ENCODE measurements at places on chromosomes 12 and 14. TPM values are rescaled to one million over a fixed set of nuclear protein-coding genes. Genes with fewer than 3 reads are reported as not detected.
A peak's percentile ranks its signal among the peaks of the same experiment; 100 is the strongest.

DNA sequence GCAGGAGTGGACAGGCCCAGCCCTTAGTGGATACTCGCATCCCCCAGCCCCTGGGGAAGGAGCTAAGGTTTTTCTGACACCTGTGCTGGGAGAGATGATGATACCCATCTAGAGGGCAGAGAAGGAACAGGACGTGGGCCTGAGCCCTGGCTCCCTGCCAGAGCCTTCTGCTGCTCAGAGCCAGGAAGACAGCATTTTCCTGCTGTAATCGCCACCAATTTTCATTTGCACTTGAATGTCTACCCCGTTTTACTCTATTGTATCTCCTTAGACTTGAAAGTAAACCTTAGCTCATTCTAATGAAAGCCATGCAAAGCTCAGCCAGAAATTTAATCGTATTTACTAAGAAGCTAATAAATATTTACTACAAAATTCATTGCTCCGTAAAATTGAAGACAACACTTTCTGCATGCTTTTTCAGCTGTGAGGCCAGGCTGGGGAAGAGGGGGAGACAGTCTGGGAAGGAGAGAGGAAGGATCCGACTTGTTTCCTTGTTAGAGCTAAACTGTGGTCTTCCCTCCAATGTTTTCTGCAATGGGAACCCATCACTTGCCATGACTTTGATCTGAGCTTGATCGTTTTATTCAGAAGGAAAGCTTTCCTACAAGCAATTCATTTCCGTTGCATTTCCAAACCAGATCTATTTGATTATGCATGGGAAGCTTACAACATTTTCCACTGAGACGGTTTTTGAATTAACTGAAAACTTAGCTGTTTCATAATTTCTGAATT is 17.6 kb upstream of the TRAF3 start:
- DNase-seq = no peak
- H3K4me3 ChIP-seq = no peak overlapping the region
- H3K4me1 ChIP-seq = peaks cover 5% of the 10 kb centered on the region
- no peak overlapping the region for H3K27ac ChIP-seq
- no peaks in the 10 kb centered on the region for H3K27me3 ChIP-seq
- no peaks in the 10 kb centered on the region for H3K36me3 ChIP-seq

DNA sequence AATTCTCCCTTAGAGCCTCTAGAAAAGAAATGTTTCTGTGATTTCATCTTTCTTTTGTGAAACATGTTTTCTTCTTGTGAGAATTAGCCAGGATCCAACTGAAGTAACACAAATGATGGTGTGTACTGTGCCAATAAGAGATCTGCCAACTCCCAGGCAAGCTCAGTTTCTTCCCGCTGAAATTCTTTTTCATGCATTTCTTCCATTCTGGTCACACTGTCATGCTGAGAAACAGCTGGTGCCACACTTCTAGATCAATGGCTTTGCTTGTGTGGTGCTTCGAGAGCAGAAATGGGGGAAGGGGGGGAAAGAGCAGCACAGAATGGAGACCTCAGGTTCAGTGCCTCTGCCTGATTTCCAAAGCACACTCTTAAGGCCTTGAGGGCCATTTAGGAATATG is 41.4 kb upstream of the FGF6 start:
- H3K4me3 ChIP-seq = no peak overlapping the region
- DNase-seq = no peak
- H3K36me3 ChIP-seq = peaks cover 6% of the 10 kb centered on the region
- H3K27me3 ChIP-seq = no peaks in the 10 kb centered on the region
- H3K27ac ChIP-seq = no peak overlapping the region
- H3K4me1 ChIP-seq = no peaks in the 10 kb centered on the region

DNA sequence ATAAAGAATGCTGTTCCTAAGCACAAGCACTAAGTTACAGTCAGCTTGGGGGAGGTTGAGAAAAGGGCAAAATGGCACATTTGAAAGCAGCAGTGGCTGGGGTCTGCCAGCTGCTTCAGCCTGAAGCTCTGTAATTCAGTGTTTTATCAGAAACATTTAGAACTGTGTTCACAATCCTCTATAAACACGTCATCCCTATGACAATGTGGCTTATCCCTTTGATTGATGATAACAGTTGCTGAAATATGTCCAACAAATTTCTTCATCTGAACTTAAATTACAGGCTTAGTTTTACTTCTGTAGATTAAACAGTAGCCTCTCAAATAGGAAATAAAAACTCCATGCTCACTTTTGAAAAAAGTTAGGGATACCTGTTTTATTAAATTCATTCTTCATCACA is 108.8 kb downstream of the VEZT start:
- no peaks in the 10 kb centered on the region for H3K36me3 ChIP-seq
- H3K27me3 ChIP-seq = no peaks in the 10 kb centered on the region
- DNase-seq = no peak
- H3K27ac ChIP-seq = no peak overlapping the region
- no peaks in the 10 kb centered on the region for H3K4me1 ChIP-seq

The TCL1A gene
- not detected for total RNA-seq

GRCh38 chr14:99790978-99791376 is 2.2 kb upstream of the EML1 start:
- peak overlapping the region; percentile 97 for H3K27ac ChIP-seq
- H3K4me3 ChIP-seq = no peak overlapping the region
- H3K27me3 ChIP-seq = no peaks in the 10 kb centered on the region
- H3K4me1 ChIP-seq = peaks cover 84% of the 10 kb centered on the region
- peak; percentile 64 for DNase-seq

The GRIP1 gene
- 14.0 TPM for total RNA-seq

DNA sequence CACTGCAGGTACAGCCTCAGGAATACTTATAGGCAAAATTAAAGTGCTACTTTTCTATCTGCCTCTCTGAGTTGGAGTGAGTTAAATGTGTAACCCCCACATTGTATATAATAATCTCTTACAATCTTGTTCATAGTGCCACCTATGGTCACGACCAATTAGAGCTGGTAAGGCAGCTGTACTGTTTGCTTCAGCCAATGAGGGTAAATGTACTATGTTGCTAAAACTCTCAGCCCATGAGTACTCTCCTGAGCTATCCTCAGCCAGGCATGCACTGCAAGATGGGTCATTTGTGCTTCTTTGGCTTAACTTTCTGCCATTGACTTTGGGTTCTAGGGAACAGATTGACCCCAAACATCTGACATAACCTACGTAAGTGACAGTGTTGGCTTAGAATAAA is 15.0 kb upstream of the MDM2 start:
- no peaks in the 10 kb centered on the region for H3K27me3 ChIP-seq
- H3K27ac ChIP-seq = no peak overlapping the region
- no peak for DNase-seq
- no peak overlapping the region for H3K4me3 ChIP-seq
- H3K4me1 ChIP-seq = no peaks in the 10 kb centered on the region
- no peaks in the 10 kb centered on the region for H3K36me3 ChIP-seq

GRCh38 chr14:100790502-100791347 is 35.2 kb upstream of the MEG3 start:
- H3K27ac ChIP-seq = no peak overlapping the region
- no peaks in the 10 kb centered on the region for H3K4me1 ChIP-seq

GRCh38 chr14:46368275-46368674 is 283.3 kb downstream of the RPL10L start:
- no peak overlapping the region for H3K27ac ChIP-seq
- H3K4me1 ChIP-seq = no peaks in the 10 kb centered on the region
- DNase-seq = no peak
- H3K36me3 ChIP-seq = no peaks in the 10 kb centered on the region

DNA sequence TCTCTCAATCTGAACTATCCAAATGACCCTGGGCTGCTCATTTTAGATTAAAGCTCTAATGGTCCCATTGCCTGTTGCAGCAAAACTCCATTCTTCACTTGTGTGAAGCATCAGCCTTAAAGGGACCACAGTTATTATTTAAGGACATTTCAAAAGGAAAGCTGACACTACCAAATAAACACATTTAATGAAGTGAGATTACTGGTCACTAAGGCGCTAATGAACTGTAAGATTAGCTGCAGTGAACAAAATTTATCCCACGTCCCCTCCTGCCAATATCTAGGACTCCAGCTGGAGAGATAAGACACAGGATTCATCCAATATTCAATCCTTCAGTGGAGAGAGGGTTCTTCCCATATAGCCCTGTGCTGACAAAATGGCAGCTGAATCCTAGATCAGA is 1029.2 kb upstream of the SEL1L start:
- no peak for DNase-seq
- H3K27me3 ChIP-seq = no peaks in the 10 kb centered on the region
- H3K4me1 ChIP-seq = no peaks in the 10 kb centered on the region
- H3K4me3 ChIP-seq = no peak overlapping the region
- no peaks in the 10 kb centered on the region for H3K36me3 ChIP-seq

GRCh38 chr12:117300174-117300573 is 61.3 kb downstream of the NOS1 start:
- no peak overlapping the region for H3K4me3 ChIP-seq
- no peaks in the 10 kb centered on the region for H3K4me1 ChIP-seq
- H3K27me3 ChIP-seq = no peaks in the 10 kb centered on the region

DNA sequence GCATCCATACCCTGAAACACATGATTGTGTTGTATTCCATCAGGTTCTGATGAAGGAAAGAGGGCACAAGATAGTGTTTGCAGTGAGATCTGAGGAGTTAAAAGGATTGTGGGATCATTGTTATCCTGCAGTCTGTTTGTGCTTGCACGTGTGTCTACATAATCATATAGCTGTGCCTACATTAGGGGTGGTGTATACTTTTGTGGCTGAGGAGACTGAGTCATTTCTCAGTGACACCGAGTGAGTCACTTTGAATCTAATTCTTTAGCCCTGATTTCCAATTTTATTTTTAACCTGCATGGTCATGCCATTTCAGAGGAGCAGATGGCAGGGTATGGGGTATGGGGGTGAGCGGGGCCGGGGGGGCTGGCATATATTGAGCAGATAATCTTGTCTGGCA is 133.2 kb downstream of the ANO4 start:
- H3K27ac ChIP-seq = no peak overlapping the region
- H3K27me3 ChIP-seq = no peaks in the 10 kb centered on the region
- no peak for DNase-seq
- H3K4me3 ChIP-seq = no peak overlapping the region
- no peaks in the 10 kb centered on the region for H3K4me1 ChIP-seq

- DNase-seq = no peak
- H3K4me1 ChIP-seq = no peaks in the 10 kb centered on the region
- peak overlapping the region; percentile 90 for H3K4me3 ChIP-seq
- H3K27me3 ChIP-seq = no peaks in the 10 kb centered on the region
Observed at GRCh38 chr12:107094183-107094448, 767 bp upstream of the CRY1 start.

DNA sequence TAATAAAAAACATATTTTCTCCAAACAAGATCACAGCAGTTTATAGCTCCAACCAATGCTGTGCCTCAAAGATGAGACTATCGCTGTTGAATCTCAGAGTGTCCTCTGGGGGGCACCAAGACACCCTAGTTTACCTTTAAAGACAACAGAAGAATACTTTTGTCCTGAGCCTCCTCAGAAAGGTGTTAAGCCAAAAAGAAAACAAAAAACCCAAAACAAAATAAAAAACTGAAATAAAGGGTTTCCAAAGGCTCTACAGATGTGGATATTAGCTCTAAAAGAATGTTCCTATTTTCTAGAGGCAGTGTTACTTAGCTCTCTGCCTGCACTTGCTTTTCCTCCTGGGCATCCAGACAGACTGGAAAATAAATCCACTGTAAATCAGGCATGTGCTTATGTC is 86.9 kb upstream of the TTC7B start:
- H3K4me1 ChIP-seq = peaks cover 3% of the 10 kb centered on the region
- DNase-seq = peak; percentile 74
- peaks cover 9% of the 10 kb centered on the region for H3K36me3 ChIP-seq

DNA sequence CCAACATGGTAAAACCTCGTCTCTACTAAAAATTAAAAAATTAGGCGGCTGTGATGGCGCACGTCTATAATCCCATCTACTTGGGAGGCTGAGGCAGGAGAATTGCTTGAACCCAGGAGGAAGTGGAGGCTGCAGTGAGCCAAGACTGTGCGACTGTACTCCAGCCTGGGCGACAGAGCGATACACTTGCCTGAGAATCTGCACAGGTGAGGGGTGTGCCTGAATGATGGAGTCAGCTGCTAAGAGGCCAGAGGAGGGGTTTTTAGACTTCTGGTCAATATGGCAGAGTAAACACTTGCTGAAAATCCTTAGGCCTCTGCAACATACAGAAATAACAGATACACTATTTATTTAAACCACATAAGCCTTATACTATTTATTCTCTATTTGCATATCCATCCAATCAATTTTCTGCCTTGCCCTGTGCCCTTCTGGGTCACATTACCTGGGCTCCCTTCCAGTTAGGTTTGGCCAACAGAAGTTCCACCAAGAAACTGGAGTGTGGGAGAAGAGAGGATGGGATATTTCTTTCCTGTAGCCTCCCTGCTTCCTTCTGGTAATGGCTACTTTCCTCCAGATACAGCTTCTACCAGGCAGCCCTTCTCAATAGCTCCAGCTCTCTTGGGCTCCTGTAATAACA is 117.6 kb downstream of the EFCAB11 start:
- H3K27ac ChIP-seq = no peak overlapping the region
- H3K36me3 ChIP-seq = no peaks in the 10 kb centered on the region
- H3K4me3 ChIP-seq = no peak overlapping the region
- no peaks in the 10 kb centered on the region for H3K27me3 ChIP-seq
- no peaks in the 10 kb centered on the region for H3K4me1 ChIP-seq
- DNase-seq = no peak

- no peaks in the 10 kb centered on the region for H3K27me3 ChIP-seq
- H3K4me1 ChIP-seq = no peaks in the 10 kb centered on the region
- no peaks in the 10 kb centered on the region for H3K36me3 ChIP-seq
Observed at GRCh38 chr14:55160989-55161388, 30.4 kb downstream of the DLGAP5 start.

The PIANP gene
- 0.27 TPM for total RNA-seq

DNA sequence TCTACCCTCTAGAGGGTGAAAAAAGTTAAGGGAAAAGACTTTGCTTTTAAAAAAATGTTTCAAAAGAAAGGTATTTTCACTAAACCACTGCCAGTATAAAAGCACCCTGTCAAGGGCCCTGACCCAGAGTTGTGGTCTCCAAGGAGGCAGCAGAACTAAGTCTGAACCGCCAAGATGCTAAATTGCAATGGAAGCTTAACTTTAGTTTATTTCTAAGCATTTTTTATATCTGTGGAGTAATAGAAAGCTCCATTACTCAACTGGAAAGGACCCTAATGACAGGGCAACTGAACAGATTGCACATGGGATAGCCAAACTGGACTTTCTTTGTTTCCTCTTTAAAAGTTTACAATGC is 379.8 kb downstream of the NAV3 start:
- peaks cover 13% of the 10 kb centered on the region for H3K4me1 ChIP-seq
- no peaks in the 10 kb centered on the region for H3K27me3 ChIP-seq
- H3K27ac ChIP-seq = no peak overlapping the region
- no peaks in the 10 kb centered on the region for H3K36me3 ChIP-seq

GRCh38 chr12:128551266-128551665 is 272.5 kb downstream of the SLC15A4 start:
- DNase-seq = no peak
- H3K4me3 ChIP-seq = no peak overlapping the region
- no peak overlapping the region for H3K27ac ChIP-seq
- H3K36me3 ChIP-seq = no peaks in the 10 kb centered on the region
- no peaks in the 10 kb centered on the region for H3K4me1 ChIP-seq

The INHBE gene
- not detected for total RNA-seq

- no peaks in the 10 kb centered on the region for H3K36me3 ChIP-seq
- no peaks in the 10 kb centered on the region for H3K27me3 ChIP-seq
- H3K4me1 ChIP-seq = no peaks in the 10 kb centered on the region
- H3K27ac ChIP-seq = no peak overlapping the region
- no peak overlapping the region for H3K4me3 ChIP-seq
Observed at GRCh38 chr14:29851397-29851796, 76.2 kb downstream of the PRKD1 start.

- no peaks in the 10 kb centered on the region for H3K27me3 ChIP-seq
Observed at GRCh38 chr12:102169922-102170621, 27.6 kb downstream of the PMCH start.

Measured in sigmoid colon (tissue), 7 donors.